Transverse colon (tissue), 4 donors: ENCODE measurements at places on chromosomes 13 and 19.
A peak's percentile ranks its signal among the peaks of the same experiment; 100 is the strongest.

- H3K4me3 ChIP-seq: no peak overlapping the region
- no peaks in the 10 kb centered on the region for H3K27me3 ChIP-seq
- DNase-seq: no peak
- H3K4me1 ChIP-seq: no peaks in the 10 kb centered on the region
- peaks cover 6% of the 10 kb centered on the region for H3K36me3 ChIP-seq
Observed at GRCh38 chr13:23753458-23753857, 135.7 kb downstream of the MIPEP start.

DNA sequence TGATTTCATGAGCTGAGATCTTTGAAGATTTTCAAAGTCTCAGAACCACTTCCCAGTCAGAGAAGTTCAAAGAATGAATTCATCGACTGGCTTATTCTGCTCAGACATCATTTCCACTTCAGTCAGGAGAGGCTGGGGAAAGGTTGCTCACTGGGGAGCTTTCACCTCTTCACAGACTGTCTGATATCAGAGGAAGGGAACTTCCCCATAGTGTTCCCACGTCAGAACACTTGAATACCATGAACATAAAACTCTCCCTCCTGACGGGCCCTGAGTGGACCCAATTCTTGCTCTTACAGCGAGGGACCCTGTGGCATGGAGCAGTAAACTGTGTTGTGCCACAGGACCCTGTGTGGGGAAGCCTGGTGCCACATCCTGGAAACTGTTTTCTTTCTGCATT lies 492.6 kb downstream of the COG6 start:
- H3K36me3 ChIP-seq: no peaks in the 10 kb centered on the region
- H3K27me3 ChIP-seq: no peaks in the 10 kb centered on the region
- peaks cover 13% of the 10 kb centered on the region for H3K4me1 ChIP-seq
- no peak overlapping the region for H3K4me3 ChIP-seq

DNA sequence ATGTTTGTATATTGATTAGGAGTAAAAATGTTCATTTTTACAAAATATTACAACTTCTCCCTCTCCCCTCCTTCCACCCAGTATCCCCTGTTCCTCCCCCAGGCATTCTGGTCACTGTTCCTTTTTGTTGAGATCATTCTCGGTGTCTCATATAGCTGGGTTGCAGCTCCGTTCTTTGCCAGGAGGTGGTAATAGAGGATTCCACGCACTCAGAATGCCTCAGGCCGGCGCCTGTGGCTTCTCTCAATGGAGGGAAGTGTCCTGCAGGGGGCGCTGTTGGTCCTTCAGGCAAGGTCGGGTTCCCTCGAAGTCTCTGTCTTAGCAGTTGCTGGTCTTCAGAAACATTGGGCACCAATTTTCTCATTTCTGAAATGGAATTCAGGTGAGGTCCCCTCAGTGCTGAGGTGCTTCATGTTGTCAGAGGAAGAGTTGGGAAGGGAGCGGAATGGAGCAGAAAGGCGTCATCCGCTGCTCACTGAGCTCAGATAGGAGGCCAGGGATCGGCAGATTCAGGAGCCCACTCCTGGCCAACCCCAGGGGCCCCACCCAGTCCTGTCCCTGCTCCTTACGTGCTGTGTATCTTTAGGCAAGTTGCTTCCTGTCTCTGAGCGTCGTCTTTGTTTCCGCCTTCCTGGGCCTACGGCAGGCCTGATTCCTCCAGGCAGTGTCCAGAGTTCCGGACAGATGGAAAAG lies 10.3 kb upstream of the GARIN5A start:
- no peak for DNase-seq
- H3K36me3 ChIP-seq: peaks cover 7% of the 10 kb centered on the region
- H3K4me1 ChIP-seq: no peaks in the 10 kb centered on the region
- peaks cover 20% of the 10 kb centered on the region for H3K27me3 ChIP-seq
- H3K27ac ChIP-seq: no peak overlapping the region

DNA sequence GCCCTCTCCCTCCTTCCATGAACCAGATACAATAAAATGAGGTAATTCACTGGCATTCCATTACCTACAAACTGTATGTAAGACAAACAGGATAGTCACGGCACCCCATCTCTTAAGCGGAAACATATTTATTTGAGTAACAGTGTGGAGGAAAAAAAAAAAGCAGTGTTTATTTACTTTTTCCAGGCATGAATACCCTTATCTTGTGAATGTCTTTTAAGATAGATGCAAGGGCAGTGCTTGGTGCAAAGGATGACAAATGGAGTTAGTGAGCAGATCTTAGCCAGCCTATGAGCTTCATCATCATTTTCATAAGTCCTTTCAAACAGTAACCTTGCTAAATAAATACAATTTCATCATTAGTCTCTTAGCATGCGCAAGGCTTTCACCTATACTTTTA lies 1661.8 kb upstream of the SPRY2 start:
- H3K27ac ChIP-seq: no peak overlapping the region
- H3K27me3 ChIP-seq: no peaks in the 10 kb centered on the region
- H3K4me1 ChIP-seq: no peaks in the 10 kb centered on the region
- H3K4me3 ChIP-seq: no peak overlapping the region
- no peak for DNase-seq

GRCh38 chr13:89688918-89689317 lies 1658.6 kb upstream of the MIR17HG start:
- H3K27ac ChIP-seq: no peak overlapping the region
- H3K27me3 ChIP-seq: no peaks in the 10 kb centered on the region
- DNase-seq: no peak

DNA sequence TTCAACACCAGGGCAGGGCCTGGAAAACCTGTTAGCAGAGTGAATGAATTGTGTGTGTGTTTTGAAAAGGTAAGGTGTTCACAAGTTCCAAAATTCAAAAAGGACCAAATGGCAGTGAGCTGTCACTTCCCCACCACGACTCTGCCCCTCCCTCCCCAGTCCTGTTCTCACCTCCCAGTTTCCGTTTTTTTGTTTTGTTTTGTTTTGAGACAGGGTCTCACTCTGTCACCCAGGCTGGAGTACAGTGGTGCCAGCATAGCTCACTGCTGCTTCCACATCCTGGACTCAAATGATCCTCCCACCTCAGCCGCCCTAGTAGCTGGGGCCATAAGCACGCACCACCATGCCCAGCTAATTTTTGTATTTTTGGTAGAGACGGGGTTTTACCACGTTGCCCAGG lies 20.3 kb upstream of the BCL3 start:
- no peaks in the 10 kb centered on the region for H3K36me3 ChIP-seq
- no peak for DNase-seq
- peaks cover 3% of the 10 kb centered on the region for H3K4me1 ChIP-seq

GRCh38 chr19:34712395-34713261 lies 21.4 kb upstream of the ZNF181 start:
- no peaks in the 10 kb centered on the region for H3K27me3 ChIP-seq
- H3K4me3 ChIP-seq: no peak overlapping the region
- no peaks in the 10 kb centered on the region for H3K36me3 ChIP-seq
- DNase-seq: peak; percentile 50
- no peaks in the 10 kb centered on the region for H3K4me1 ChIP-seq

DNA sequence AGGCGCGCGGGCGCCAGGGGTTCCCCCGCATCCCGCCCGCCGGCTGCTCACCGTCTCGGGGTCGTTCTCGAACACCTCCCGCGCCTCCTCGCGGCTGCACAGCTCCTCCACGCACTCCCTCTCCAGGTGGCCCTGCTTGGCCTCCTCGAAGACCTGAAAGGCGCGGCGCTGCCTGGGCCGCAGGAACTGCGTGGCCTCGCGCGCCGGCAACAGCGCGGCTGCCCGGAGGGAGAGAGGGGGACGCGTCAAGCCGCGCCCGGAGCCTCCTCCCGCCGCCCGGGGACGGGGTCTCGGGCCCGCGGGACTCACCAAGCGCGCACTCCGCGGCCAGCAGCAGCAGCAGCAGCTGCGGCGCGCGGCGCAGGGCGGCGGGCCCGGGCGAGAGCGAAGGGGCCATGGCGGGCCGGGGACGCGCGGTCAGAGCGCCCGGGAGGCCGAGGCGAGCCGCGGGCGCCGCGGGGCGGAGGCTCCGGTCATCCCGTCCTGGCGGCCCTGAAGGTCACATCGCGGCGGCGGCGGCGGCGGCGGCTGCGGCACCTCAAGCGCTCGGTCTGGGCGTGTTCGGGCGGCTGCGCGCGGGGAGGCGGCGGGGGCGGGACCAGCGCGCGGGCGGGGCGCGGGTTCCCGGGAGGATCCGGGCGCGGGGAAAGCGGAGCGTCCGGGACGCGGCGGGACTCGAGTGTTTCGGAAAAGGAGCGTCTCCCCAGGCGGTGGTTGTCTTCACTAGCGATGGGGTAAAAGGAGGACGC lies at the start of gene GAS6:
GAS6 (minus strand) TSS at position 553 of the 749 bp plus-strand sequence; CDS start at position 397, 156 bp downstream.
- H3K27me3 ChIP-seq: peaks cover 9% of the 10 kb centered on the region
- DNase-seq: peak; percentile 80
- H3K4me3 ChIP-seq: peak within 1 kb of the TSS; percentile 78
- H3K36me3 ChIP-seq: no peaks in the 10 kb centered on the region

DNA sequence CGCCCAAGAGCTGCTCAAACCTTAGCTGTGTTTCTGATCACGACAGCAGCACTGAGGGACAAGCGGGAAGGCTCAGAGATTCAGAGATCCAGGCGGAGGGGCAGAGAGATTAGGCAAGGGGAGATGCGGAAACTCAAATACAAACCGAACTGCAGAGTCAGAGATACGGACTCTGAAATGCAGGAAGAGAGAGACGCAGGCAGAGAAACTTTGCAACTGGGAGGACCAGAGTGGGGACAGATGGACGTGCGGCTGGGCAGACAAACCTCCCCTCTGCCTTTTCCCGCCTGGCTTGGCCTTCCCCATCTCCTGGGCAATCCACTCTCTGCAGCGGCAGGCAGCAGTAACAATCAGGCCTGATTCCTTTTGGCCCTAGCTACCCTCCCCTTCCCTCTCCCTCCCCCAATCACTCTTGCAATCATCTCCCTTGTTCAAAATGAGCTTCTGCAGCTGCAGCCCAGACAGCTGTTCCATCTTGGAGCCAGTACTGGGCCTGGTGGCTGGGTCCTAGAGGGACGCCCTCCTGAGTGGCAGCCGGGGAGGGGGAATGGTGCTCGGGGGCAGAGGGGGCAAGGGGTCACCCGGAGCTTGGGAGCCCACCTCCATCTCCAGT lies 29.7 kb downstream of the OLFM2 start:
- DNase-seq: no peak
- H3K4me1 ChIP-seq: no peaks in the 10 kb centered on the region
- H3K27ac ChIP-seq: no peak overlapping the region
- no peak overlapping the region for H3K4me3 ChIP-seq
